ENCODE measurements at places on chromosomes 1 and 21. TPM values are rescaled to one million over a fixed set of nuclear protein-coding genes. Genes with fewer than 3 reads are reported as not detected.

ASCL5 gene
- not detected for total RNA-seq

MANEAL gene
- 4.9 TPM for total RNA-seq

DAB1 gene
- 1.9 TPM for total RNA-seq

OR10Z1 gene
- not detected for total RNA-seq
